ENCODE measurements at places on chromosomes 7 and 10. TPM values are rescaled to one million over a fixed set of nuclear protein-coding genes. Genes with fewer than 3 reads are reported as not detected.

Gene MMD2
- total RNA-seq: not detected

Gene JMJD1C
- total RNA-seq: 70.8 TPM

Gene PROSER2
- total RNA-seq: 2.8 TPM

Gene EMX2
- 0.09 TPM for total RNA-seq

Gene RNF148
- total RNA-seq: 0.24 TPM

Gene GFRA1
- 5.0 TPM for total RNA-seq

Gene NPSR1
- 0.05 TPM for total RNA-seq

Gene ASB4
- 0.38 TPM for total RNA-seq

- DNase-seq: no peak
Measured at GRCh38 chr7:130960208-130960988, 226.4 kb upstream of the KLF14 start.

DNA sequence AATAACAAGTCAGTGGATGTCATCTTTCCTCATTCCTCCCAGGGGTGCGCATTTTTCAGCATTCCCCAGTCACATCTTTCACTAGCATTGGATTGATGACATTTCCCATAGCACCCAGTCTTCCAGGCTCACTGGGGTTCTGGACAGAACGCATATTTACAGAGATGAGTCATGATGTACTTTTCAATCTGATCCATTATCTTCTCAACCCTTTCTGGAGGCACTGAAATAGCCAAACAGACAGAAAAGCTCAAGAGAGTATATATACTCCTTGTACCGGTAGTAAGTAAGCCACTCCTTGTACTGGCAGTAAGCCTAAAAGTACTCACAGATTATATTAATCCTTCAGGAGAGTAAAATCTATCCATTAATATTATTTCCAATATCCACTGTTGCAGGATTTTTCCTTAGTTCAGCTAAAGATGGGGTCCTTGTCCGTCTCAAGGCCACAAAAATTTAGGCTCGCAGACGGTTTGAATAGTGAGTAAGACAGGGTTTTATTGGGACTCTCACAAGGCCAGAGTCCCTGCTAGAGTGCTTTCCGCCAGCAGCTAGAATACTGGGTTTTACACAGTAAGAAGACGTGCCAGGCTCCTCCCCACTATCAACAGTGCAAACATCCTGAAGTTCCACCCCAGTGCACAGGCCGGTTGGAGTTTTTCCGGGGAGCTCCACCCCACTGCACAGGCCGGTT lies 60.8 kb downstream of the MDH2 start:
- DNase-seq: no peak

- peak; percentile 15 for DNase-seq
Measured at GRCh38 chr7:88835147-88835728, 39.7 kb upstream of the TEX47 start.

DNA sequence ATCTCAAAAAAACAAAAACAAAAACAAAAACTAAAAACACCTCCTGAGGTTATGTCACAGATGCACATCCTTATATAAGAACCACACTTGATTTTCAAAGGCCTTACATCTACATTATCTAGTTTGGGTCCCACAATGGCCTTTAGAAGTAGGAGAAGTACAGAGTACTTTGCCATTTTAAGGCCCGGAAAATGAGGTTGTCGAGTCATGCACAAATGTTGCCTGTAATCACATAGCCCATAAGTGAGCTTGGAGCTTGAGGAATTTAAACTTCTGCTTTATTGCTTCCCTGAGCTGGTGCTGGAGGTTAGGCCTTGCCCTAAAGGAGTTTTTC lies 9.7 kb upstream of the MKRN1 start:
- no peak for DNase-seq

GRCh38 chr7:135509589-135509838 lies 388 bp downstream of the CNOT4 start:
- no peak for DNase-seq

DNA sequence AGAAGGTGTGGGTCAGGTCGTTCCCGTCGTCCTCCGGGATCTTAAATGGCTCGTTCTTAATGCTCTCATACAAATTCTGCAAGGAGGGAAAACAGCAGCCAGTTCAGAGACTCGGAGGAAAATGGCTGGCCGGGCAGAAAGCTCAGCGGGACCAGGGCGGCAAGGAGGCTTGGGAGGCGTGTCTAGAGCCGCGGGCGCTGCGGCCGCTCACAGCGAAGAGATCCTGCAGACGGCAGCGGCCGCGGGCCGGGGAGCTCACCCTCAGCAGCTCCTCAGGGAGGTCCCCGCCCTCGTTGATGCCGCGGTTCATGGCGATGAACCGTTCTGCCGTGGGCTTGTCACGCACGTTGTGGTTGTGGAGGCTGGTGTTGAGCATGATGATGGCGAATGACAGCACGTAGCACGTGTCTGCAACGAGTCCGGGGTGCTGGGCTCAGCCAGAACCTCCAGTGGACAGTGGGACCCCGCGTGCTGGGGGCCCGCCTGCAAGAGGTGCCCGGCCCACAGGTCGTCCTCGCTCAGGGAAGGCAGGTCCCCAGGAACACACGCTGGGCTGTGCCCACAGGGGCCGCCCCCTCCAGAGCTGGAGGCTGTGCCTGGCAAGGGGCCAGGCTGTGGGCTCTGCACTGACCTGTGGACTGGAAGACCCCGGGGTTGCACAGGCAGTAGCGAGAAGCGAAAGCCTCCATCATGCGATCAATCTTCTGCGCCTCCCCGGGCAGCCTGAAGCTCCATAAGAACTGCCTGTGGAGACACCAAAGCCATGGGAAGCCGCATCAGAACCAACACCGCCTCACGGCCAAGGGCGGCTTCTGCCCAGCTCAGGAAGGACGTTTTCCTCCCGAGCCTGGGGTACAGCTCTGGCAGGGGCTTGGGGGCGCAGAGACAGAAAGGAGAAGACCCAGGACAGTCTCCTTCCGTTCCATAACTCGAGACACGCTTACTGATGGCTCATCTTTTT lies 101.6 kb downstream of the CYTH3 start:
- DNase-seq: no peak

DNA sequence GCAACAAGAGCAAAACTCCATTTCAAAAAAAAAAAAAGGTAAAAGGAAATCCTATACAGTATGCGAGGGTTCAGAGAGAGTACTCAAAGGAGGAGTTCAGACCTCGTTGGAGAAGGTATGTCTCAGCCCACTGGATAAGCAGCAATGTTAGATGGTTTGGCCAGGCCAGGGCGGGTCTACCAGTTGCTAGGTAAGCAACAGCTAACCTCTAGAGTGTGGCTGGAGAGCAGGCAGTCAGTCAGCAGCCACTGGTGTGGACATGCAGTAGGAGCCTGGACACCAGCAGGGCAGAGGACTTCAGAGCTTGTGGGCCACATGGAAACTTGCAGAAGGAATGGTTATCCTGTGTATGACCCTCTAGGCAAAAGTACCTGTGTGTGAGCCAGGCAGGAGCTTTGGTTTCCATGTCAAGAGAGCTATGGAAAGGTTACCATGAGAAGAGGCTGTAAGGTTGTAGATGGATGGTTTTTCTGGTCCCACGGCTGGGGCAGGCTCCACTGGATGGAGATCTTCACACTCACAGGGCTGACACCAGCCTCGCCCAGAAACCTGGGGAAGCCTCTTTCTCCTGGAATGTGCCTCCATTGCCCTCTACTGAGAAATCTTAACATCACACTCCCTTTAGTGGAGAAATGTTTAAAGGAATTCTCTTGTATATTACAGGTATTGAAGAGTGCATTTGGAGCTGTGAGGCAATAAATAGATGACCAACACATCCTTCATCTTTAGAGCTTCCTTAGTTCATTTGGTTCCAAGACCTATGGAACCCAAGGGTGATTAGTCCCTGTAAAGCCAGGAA lies 63.6 kb downstream of the CCDC186 start:
- DNase-seq: no peak

GRCh38 chr10:103470761-103471653 lies 8.0 kb downstream of the CALHM3 start:
- no peak for DNase-seq

- DNase-seq: no peak
Measured at GRCh38 chr7:112252141-112252540, 45.6 kb downstream of the ZNF277 start.

- DNase-seq: no peak
Measured at GRCh38 chr7:92464515-92464914, 13.2 kb downstream of the ERVW-1 start.

GRCh38 chr7:74395745-74396311 lies 57.9 kb upstream of the GTF2IRD1 start:
- no peak for DNase-seq

DNA sequence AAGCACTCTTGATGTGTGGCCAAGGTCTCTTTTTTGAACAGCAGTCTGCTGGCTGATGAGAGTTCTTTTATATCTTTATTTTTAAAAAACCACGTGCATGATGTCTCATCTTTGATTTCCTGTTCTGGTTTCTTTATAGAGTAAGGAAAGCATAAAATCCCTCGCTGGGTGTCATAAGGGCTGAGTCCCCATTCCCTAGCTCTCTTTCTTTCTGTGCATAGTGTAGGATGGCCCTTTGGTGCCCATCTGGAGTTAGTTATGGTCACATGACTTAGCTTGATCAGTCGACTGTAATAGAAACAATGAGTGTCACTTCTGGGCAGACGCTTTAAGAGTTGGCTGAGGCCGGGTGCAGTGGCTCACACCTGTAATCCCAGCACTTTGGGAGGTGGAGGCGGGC lies 38.5 kb downstream of the GHRHR start:
- no peak for DNase-seq

GRCh38 chr7:16063716-16064675 lies 357.3 kb downstream of the CRPPA start:
- DNase-seq: no peak

GRCh38 chr10:4555920-4556319 lies 270.1 kb upstream of the AKR1E2 start:
- no peak for DNase-seq

GRCh38 chr10:52376694-52377354 lies 62.7 kb downstream of the DKK1 start:
- no peak for DNase-seq

GRCh38 chr10:101570428-101571270 lies 17.4 kb downstream of the POLL start:
- DNase-seq: no peak

- no peak for DNase-seq
Measured at GRCh38 chr10:5234106-5234860, 37.6 kb downstream of the AKR1C4 start.

DNA sequence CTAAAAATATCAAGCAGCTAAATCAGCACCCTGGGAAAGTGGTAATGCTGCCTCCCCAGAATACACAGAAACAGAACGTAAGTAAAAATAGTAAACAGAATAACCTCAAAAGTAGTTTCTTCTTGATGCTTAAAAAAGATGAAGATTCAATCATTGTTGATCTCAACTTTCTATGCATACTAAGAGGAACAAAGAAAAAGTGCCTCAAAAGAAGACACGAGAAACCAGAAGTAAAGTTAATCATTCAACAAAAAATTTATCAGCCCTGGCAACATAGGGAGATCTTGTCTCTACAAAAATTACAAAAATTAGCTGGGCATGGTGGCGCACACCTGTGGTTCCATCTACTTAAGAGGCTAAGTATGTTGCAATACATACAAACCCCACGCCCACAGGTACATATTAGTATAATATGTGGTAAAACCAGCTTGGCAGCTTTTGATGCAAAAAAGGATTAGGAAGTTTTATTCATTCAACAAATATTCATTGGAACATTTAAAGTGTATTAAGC lies 153.7 kb downstream of the NRBF2 start:
- no peak for DNase-seq

GRCh38 chr7:1275451-1276381 lies 43.0 kb downstream of the UNCX start:
- no peak for DNase-seq

DNA sequence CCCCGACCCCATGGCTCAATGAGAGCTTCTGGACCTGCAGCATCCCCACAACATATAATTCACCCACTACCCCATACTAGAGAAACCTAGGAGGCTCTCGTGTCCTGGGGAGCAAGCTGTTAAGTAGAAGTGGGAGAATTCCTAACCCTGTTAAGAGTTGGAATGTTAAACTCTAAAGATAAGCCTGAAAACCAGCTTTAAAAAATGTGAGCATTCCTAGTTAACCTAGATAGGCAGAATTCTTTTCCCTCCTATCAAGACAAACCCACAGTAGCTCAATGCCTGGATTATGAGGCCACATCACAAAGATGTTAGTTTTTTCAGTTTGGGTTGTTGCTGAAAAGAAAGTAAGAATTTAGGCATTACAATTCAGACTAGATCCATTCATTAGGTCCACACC lies 42.9 kb downstream of the GRM8 start:
- no peak for DNase-seq

- no peak for DNase-seq
Measured at GRCh38 chr10:16442914-16443313, 6.1 kb downstream of the PTER start.

DNA sequence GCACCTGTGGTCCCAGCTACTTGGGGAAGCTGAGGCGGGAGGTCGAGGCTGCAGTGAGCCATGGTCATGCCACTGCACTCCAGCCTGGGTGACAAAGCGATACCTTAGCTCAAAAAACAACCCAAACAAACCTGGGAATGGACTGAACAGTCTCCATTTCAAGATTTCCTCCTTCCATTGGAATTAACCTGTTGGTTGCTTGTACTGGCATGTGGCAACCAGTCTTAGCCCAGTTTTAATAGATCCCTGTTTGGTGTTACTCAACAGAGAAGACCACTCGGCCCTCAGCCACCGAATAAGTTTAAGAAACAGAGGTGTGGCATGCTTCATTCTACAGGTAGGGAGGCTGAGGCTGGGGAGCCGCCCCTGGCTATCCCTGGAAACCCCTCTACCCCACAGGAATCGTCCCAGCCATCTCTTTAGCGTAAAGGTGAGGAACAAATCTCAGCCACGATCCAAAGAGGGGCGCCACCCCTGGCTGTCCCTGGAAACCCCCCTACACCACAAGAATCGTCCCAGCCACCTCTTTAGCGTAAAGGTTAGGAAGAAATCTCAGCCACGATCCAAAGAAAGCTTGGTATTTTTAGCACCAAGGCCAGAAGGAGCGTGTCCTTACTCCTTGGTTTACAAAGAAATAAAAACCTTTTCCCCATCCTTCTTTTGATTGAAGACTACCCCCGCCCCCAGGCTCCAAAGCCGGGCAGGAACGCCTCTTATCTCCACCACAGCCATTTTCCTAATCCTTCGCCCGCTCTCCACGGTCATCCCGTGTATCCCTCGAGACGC lies 861 bp upstream of the TSPAN14 start:
- no peak for DNase-seq

GRCh38 chr7:46444256-46444655 lies 523.2 kb upstream of the IGFBP3 start:
- no peak for DNase-seq

DNA sequence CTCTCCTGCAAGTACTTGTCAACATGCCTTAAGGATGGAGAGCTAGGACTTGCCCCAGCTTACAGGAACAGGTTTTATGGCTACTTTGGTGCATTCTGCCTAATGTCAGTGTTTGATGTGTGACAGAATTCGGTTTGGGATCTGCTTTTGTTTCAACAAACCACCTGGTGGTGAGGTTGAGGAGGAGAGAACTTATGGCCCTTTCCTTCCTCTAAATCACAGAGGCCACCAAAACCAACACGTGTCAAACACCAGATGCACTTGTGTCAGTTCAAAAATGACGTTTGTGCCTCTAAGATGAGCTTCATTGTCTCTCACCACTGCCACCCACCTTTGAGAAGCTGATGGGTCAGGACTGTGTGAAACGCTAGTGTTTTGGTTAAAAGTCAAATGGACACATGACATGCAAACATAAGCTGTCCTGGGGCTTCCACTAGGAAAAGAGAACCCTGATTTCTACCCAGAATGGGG lies 83.9 kb downstream of the OSBPL3 start:
- DNase-seq: peak; percentile 50
